ENCODE measurements at places on chromosomes 5 and 9. TPM values are rescaled to one million over a fixed set of nuclear protein-coding genes. Genes with fewer than 3 reads are reported as not detected.

DNA sequence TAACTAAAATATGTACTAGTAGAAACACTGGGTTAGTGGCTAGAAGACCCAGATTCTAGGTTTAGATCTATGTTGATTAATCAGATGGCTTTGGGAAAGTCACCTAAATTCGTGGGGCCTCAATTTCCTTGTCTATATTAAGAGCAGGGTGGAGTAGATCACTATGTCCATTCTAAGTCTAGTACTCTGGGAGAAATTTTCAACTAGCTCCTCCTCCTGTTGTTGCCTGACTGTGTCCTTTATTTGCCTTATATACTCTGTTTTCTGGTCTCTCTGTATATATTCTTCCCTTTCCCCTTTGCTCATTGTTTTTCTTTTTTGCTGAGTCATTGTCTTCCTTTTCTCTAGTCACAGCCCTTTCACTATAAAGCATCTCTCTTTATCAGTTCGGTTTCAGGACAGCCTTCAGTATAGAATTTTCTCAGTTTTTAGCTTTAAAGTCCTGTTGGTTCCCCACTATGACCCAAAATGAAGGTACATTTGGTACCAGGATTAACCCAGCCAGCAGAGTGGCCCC, 44.5 kb upstream of the CDH6 start:
- H3K4me3 ChIP-seq, result no peak overlapping the region
- no peaks in the 10 kb centered on the region for H3K4me1 ChIP-seq
- H3K36me3 ChIP-seq, result no peaks in the 10 kb centered on the region
- H3K27ac ChIP-seq, result no peak overlapping the region
- no peaks in the 10 kb centered on the region for H3K27me3 ChIP-seq

DNA sequence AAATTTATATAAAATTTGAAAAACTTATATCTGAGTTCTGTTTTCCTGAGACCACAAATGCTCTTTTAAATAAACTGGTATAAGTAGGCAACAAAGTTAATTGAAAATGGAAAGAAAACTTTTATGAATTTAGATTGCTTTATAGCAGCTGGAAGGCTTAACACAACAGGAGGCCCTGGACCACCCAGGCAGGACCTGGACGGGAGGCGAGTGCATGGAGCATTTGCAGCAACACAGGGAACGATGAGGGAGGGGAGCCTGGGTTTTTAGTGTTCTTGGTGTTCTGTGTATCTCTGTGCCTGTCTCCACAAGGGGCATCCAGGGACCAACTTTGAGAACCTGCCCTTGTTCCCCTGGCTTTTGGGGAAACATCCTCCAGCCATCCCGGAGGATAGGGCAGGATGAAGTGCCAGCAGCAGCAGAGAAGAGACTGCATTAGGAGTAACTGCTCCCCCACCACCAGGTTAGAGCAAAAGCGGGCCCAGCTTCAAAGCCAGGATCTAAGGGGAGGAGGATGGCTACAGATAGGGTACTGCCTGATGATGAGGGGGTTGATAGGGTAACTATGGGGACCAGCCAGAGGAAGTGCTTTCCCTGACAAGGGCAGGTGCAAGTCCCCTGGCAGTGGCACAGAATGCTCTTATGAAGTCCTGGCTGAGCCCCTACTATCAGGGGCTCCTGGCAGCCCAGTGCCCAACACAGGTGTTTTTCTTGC, 6.7 kb upstream of the SPATA31E1 start:
- DNase-seq, result no peak
- no peaks in the 10 kb centered on the region for H3K27me3 ChIP-seq
- no peak overlapping the region for H3K4me3 ChIP-seq
- no peaks in the 10 kb centered on the region for H3K4me1 ChIP-seq
- H3K36me3 ChIP-seq, result no peaks in the 10 kb centered on the region

DNA sequence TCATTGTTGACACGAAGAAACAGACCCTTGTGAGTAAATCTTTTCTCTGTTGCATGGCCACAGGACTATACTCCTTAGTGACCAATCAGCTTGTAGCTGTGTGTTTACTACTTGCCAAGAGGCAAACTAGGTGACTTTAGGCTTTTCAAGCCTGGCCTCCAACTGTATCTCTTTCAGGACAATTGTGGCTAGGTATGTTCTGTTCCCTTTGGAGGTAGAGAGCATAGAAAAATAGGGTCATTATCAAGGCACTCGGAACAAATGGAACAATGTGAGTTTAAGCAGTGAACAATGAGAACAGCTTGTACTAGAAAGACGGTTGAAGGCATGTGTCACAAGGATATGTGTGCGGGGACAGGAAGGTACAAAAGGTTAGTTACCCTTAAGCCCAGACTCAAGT, 48.1 kb downstream of the SLC46A2 start:
- H3K4me1 ChIP-seq, result no peaks in the 10 kb centered on the region
- no peaks in the 10 kb centered on the region for H3K36me3 ChIP-seq
- no peak overlapping the region for H3K27ac ChIP-seq
- no peak overlapping the region for H3K4me3 ChIP-seq
- no peaks in the 10 kb centered on the region for H3K27me3 ChIP-seq

GRCh38 chr5:79990205-79990597, 861 bp downstream of the MTX3 start:
- H3K27ac ChIP-seq, result peak overlapping the region; percentile 84
- peaks cover 15% of the 10 kb centered on the region for H3K4me1 ChIP-seq
- no peaks in the 10 kb centered on the region for H3K36me3 ChIP-seq
- DNase-seq, result no peak
- no peaks in the 10 kb centered on the region for H3K27me3 ChIP-seq

DNA sequence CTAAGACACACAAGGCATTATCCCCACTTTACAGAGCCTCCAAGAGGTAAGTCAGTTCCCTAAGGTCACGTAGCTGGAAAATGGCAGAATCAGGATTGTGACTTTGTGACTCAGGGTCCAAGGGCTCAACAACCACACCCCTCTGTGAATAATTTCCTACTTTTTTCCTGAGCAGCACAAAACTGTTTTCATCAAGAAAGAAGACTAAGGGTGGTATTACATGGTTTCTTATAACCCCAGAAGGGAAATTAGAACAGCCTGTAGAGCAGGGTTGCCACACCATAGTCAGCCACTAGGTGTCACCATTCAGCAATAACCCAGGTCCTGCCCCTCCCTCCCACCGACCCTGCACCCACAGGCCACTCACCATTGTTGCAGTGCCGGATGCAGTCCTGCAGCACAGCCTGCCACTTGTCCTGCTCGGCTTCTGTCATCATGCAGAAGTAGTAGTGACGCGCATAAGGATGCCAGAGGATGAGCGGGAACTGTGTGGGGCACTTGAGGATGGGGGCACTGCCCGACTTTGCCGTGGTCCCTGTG, 72.1 kb downstream of the LRSAM1 start:
- no peak overlapping the region for H3K4me3 ChIP-seq
- H3K4me1 ChIP-seq, result no peaks in the 10 kb centered on the region
- H3K27ac ChIP-seq, result no peak overlapping the region
- DNase-seq, result no peak

DNA sequence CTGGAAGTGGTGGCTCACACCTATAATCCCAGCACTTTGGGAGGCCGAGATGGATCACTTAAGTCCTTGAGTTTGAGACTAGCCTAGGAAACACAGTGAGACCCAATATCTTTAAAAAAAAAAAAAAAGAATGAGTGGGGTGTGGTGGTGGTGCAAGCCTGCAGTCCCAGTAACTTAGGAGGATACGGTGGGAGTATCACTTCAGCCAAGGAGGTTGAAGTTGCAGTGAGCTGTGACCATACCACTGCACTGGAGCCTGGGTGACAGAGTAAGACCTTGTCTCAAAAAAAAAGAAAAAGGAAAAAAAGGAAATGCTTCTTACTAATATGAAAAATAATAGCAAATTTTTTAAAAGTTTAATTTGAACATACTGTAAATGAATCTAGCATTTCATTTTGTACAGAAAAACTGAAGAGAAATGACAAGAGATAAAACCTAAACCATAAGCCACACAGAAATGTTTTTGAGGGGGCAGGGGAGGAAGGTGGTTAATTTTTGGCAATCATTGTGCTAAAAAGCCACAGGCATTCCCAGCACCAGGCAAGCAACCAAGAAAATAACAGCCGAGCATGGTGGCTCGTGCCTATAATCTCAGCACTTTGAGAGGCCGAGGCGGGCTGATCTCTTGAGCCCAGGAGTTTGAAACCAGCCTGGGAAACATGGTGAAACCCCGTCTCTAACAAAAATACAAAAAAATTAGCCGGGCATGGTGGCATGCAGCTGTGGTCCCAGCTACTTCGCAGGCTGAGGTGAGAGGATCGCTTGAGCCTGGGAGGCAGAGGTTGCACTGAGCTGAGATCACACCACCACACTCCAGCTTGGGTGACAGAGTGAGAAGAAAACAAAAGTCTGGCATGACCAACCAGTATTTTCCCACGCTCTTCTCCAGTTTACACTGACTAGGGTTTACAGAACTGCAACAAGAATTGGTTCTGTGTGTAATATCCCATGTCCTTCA, 114.5 kb upstream of the NR5A1 start:
- H3K4me3 ChIP-seq, result no peak overlapping the region
- H3K27ac ChIP-seq, result no peak overlapping the region
- no peak for DNase-seq
- peaks cover 9% of the 10 kb centered on the region for H3K4me1 ChIP-seq

GRCh38 chr9:17171309-17172094, 36.7 kb downstream of the CNTLN start:
- H3K4me1 ChIP-seq, result no peaks in the 10 kb centered on the region
- no peaks in the 10 kb centered on the region for H3K36me3 ChIP-seq
- no peaks in the 10 kb centered on the region for H3K27me3 ChIP-seq
- no peak overlapping the region for H3K27ac ChIP-seq
- H3K4me3 ChIP-seq, result no peak overlapping the region

- no peaks in the 10 kb centered on the region for H3K27me3 ChIP-seq
- no peak overlapping the region for H3K4me3 ChIP-seq
- no peak for DNase-seq
- no peaks in the 10 kb centered on the region for H3K4me1 ChIP-seq
- H3K27ac ChIP-seq, result no peak overlapping the region
These were observed 73.5 kb upstream of the GALNT10 start for GRCh38 chr5:154117050-154117449.

GRCh38 chr5:61966997-61967396, 339.0 kb upstream of the KIF2A start:
- H3K27ac ChIP-seq, result no peak overlapping the region
- H3K36me3 ChIP-seq, result no peaks in the 10 kb centered on the region
- no peak for DNase-seq
- no peaks in the 10 kb centered on the region for H3K4me1 ChIP-seq

GRCh38 chr9:88872192-88872946, 118.9 kb upstream of the S1PR3 start:
- no peak overlapping the region for H3K4me3 ChIP-seq
- no peak overlapping the region for H3K27ac ChIP-seq
- H3K4me1 ChIP-seq, result no peaks in the 10 kb centered on the region

DNA sequence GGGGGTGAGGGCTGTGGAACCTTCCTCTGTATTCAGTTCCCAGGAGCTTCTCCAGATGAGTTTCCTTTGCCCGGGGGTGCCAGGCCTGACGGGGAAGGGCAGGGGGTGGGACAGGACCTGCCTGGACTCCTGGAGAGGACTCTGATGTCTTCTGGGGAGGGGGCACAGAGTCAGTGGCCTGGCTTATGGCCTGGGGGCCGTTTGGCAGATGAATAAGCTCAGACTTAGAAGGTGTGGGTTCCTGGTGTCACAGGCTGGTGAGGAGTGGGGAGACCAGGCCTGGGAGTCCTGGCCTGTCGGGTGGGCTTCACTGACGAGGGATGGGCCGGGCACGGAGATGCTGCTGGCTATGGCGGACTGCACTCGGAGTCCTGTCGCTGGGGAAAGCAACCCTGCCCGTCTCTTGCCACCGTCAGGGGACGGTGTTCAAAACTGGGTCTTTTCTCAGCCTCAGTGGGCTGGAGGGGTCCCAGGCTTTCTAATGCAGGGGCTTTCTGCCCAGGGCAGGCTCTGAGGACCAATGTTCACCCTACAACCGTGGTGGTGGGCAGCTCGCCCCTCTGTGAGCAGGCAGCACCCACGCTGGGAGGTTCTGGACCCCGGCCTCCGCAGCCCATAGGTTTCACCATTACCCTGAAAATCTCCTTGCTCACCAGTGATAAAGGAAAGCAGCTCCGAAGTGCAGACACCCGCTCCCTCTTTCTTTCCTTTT, 16.2 kb downstream of the COL5A1 start:
- H3K27ac ChIP-seq, result no peak overlapping the region
- no peak overlapping the region for H3K4me3 ChIP-seq
- H3K27me3 ChIP-seq, result no peaks in the 10 kb centered on the region
- H3K36me3 ChIP-seq, result no peaks in the 10 kb centered on the region
- DNase-seq, result no peak

DNA sequence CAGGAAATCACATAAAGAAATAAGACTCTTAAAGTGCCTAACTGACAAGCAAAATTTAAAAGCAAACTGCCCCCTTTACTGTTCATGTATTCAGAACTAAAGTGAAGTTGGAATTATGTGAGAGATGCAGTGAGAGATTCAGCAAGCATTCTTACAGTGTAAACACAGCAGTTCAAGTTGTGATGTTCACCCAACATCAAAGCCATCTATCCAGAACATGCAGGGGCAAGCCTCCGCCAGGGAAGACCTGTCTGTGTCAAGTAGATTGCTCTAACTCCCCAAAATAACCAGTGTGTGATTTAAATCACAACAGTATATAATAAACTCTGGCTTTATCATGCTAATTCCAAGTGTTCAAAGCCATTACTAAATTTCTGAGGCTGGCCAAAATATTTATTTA, 233.3 kb downstream of the BNC2 start:
- H3K4me1 ChIP-seq, result no peaks in the 10 kb centered on the region
- no peak for DNase-seq
- H3K36me3 ChIP-seq, result no peaks in the 10 kb centered on the region
- H3K4me3 ChIP-seq, result no peak overlapping the region

DNA sequence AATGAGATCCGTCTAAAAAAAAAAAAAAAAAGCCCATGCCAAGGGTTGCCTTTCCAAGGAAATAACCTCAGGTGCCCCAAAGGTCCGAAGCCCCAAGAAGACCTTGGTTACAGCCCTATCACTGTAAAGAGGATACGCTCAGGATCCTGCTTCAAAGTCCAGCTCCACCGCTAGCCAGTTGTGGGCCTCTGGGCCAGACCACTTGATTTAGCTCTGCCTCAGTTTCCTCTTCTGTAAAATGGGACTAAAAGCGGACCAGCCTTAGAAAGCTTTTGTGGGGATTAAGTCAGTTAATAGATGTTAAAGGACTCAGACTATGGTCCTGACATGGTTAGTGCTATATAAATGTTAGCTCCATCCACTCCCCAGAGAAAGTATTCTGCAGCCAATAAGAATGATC, 48.7 kb upstream of the ORM1 start:
- no peak overlapping the region for H3K27ac ChIP-seq
- H3K36me3 ChIP-seq, result no peaks in the 10 kb centered on the region
- no peak for DNase-seq
- H3K27me3 ChIP-seq, result no peaks in the 10 kb centered on the region
- H3K4me1 ChIP-seq, result no peaks in the 10 kb centered on the region

GRCh38 chr5:172541773-172542136, 87.4 kb upstream of the SH3PXD2B start:
- H3K36me3 ChIP-seq, result no peaks in the 10 kb centered on the region
- H3K27ac ChIP-seq, result no peak overlapping the region

DNA sequence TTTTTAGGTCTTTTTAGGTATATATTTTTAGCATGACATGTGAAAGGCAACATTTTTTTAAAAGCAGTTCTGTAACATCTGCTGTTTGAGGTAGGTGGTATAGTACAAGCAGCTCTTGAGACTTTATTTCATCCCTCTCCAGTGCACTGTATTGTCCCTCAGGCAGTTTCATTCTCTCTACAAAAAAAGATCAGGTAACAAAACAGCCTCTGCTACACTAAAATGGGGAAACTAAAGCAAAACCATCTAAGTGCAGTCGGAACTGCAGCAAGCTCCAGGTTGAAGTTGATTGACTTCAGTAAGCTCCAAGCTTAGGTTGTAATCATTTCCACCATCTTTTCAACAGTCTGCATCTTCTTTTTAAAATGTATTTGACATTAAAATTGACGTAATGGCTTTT, 195.6 kb downstream of the DEPDC1B start:
- no peak for DNase-seq
- H3K4me1 ChIP-seq, result no peaks in the 10 kb centered on the region
- H3K36me3 ChIP-seq, result no peaks in the 10 kb centered on the region
- no peaks in the 10 kb centered on the region for H3K27me3 ChIP-seq

IFNA2 gene
- not detected for total RNA-seq

All from T-cell (primary cell).